ENCODE measurements at places on chromosomes 12 and 14. TPM values are rescaled to one million over a fixed set of nuclear protein-coding genes. Genes with fewer than 3 reads are reported as not detected.

Gene PUS1
- 56.5 TPM for total RNA-seq

Gene CIROP
- not detected for total RNA-seq

Gene LYZ
- total RNA-seq = not detected

Gene DLGAP5
- 97.4 TPM for total RNA-seq

Gene PPP2R5C
- 232 TPM for total RNA-seq

Gene CBX5
- total RNA-seq = 140 TPM

Gene FOXG1
- total RNA-seq = not detected
